ENCODE measurements at places on chromosomes 6 and 20.

- DNase-seq: peak; percentile 79
Observed at GRCh38 chr20:19757487-19758132, 448 bp upstream of the RIN2 start.

GRCh38 chr6:77930952-77931351, 278.1 kb downstream of the MEI4 start:
- no peak for DNase-seq

GRCh38 chr20:44736170-44737021, 9.3 kb upstream of the KCNK15 start:
- DNase-seq: peak; percentile 44

DNA sequence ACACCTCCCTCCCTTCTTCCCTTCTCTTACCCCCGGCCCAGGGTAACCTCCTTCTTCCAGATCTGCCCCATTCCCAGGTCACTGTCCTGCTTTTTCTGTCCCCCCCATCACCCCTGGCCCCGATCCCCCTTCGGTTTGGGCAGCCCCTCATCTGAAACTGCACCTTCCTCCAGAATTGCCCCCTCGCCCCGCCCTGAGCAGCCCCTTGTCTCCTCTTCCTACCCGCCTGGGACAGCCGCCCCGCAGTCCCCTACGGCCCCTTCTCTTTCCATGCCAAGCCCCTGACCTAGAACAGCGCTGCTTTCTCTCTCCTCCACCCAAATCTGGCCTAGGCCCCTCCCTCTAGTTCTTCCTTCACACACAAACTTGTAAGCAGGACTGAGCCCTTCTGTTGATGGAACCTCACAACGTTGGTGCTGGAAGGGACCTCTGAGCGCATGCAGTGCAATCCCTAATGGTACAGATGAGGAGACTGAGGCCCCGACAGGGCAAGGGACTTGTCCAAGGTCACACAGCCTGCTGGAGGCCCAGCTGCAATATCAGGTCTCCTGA, 630 bp downstream of the PPP2R5D start:
- DNase-seq: no peak

GRCh38 chr20:45857882-45858216, 435 bp downstream of the ZSWIM3 start:
- peak; percentile 33 for DNase-seq

DNA sequence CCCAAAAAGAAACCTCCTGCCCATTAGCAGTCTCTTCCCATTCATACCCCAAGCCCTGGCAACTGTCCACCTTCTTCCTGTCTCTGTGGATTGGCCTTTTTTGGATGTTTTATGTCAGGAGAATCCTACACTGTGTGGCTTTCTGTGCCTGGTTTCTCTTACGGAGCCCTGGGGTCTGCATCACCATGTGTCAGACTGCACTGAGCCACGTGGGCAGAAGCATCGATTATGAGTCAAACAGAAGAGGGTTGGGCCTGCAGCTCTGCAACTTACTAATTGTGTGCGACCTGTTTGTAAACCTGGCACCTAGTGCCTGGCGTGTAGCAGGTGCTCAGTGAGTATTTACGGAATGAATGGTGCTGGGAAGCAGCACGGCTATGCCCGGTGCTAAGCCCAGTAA, 62.6 kb downstream of the IGF2R start:
- peak; percentile 18 for DNase-seq

DNA sequence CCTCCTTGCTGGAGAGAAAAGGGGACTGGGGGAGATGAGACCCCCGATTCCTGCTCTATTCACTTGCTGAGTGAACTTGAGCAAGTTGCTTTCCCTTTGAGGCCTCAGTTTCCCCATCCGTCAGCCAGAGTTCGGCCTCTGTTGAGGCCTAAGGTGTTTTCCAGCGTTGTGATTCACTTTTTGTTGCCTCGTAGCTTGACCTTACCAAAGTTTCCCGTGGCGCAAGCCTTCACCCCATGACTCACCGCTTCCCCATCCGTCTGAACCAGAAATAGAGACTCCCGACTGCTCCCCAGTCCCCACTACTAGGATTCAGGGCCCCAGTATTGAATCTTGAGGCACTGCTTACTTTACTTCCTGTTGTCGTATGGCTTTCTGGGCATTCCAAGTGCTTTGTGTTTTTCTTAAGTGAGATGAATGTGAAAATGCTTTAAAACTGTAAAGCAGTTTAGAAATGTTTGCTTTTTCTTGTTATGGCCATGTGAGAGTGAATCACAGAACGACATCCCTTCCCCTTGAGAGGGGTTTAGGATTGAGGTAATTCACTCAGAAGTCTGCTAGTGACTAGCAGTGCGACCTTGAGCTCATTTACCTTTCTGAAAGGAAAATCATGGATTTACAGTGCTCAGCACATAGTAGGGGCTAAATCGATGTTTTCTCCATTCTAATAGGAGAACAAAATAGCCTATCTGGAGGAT, 1.2 kb downstream of the CHMP4B start:
- DNase-seq: no peak

- no peak for DNase-seq
Observed at GRCh38 chr20:53448875-53449274, 144.8 kb downstream of the ZNF217 start.

- DNase-seq: no peak
Observed at GRCh38 chr6:37190159-37190535, 20.2 kb downstream of the PIM1 start.

GRCh38 chr6:127484212-127484863, 25.1 kb upstream of the KIAA0408 start:
- no peak for DNase-seq

DNA sequence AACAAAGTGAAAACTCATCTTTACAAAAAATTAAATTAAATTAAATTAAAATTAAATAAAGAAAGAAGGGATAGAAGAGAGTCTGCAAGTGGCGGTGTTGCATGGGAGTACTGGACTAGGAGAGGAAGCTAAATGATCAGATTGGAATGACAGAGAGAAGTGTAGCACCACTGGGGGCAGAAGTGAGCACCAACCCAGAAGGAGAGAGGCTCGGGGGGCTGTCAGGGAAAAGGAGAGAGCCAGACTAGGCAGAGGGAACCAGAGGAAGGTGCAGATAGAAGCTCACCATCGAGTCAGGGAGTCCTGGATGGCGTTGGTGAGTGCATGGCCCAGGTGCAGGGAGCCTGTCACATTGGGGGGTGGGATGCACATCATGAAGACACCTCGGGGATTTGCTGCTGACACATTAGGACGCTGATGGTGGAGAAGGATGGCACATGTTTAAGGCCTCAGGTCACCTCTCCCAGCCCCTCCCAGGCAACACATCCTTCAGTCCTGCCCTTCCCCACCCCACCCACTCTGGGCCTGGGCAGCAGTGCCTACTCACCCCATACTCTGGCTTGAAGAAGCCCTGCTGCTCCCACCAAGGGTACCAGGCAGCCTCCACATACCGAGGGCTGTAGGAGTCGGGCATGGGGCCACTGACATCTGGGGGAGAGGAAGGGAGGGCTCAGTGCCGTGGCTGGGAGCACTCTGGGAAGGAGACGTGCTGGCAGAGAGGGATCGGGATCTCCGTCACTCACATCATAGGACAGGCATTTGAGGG, 4.0 kb downstream of the VARS1 start:
- no peak for DNase-seq

DNA sequence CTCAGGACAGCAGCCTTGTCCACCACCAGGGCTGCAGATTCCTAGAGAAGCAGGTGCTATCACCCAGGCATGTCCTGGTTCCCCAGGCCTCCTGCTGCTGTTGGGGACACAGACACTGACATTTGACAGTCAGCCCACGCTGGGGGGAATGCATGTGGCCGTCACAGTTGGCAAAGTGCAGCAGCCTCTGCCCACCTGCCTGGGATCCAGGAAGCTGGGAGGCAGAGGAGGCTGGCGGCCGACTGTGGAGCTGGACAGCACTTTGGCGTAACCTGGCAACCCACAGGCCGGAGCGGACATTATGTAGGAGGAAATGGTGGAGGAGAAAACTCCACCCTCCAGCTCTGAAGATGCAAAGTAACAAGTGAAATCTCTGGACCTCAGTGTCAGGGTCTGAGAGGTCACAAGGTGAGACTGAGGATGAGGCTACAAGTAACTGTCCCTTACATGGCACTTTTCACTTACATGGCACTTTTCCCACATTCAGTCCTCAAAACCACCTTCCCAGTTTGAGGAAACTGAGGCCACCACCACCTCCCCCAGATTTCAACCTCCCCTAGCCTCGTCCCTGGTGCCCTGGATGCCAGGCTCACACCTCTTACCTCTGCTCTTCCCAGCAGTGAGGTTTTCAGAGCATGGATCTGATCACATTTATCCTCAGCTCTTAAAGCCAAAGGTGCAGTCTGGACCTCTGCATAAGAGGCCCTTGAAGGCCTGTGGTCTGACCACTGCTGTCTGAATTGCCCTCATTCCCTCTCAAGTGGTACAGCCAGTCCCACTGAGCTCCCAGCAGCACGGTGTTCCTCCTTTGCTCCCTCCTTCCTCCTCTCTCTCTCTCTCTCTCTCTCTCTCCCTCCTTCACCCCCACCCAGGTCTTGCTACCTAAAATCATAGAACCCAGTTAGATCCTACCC, 8.7 kb downstream of the MAP1LC3A start:
- no peak for DNase-seq

DNA sequence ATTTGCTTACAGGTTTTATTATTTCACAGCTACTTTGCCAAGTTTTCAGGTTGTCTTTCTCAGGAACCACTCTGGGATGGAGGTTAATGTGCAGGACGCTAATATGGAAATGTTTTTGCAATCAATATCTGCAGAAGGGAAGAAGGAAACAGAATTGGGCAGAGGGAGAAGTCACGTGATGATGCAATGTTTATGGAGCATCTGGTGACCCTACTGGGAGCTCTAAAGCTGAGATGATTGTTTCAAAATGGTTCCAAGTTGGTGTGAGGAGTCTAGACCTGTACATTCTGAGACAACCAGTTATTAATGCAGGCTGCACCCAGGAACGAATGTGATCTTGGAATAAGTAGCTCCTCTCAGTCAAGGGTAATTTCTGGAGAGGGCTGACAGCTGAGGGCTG, 905.4 kb upstream of the FLRT3 start:
- DNase-seq: no peak

DNA sequence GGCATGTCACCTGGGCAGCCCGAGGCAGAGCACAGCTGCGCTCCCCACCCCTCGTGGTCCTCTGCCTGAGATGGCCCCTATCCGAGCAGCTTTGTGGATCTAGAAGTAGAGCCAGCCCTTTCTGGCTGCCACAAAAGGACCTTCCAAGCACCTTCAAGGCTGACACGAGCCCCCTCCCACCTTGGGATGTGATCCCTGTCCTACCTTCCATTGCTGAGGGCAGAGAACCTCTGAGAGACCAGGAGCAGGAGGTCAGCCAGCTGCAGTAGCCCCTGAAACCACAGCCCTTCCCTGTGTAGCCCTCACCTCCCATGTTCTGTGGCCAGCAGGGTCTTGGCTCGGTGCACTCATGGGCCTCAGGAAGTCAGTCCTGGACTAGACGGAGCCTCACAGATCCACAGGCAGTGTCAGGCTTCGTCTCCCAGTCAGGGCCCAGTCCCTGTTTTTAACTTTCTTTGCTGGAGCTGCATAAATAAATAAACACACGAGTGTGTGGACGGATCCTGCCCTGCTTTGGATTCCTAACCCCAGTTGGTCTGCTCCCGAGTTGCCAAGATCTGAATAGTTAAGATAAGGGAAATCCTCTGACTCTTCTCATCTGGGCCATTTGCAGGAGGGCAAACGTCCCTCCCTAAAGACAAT, 507.7 kb downstream of the PREX1 start:
- no peak for DNase-seq

DNA sequence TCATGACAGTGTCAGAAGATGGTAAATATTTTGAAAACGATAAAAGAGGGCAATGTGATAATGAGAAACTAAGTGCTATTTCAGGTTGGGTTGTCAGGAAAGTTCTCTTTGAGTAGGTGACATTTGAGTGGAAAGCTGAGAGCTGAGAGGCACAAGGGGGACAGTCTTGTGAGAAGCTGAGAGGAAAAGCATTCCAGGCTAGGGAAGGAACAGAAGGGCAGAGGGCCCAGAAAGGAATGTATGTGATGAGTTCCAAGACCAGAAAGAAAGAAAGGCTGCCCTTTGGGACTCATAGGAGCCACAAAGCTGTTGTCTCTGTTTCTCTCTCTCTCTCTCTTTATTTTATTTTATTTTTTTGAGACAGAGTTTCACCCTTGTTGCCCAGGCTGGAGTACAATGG, 7.6 kb upstream of the RNF182 start:
- DNase-seq: no peak

DNA sequence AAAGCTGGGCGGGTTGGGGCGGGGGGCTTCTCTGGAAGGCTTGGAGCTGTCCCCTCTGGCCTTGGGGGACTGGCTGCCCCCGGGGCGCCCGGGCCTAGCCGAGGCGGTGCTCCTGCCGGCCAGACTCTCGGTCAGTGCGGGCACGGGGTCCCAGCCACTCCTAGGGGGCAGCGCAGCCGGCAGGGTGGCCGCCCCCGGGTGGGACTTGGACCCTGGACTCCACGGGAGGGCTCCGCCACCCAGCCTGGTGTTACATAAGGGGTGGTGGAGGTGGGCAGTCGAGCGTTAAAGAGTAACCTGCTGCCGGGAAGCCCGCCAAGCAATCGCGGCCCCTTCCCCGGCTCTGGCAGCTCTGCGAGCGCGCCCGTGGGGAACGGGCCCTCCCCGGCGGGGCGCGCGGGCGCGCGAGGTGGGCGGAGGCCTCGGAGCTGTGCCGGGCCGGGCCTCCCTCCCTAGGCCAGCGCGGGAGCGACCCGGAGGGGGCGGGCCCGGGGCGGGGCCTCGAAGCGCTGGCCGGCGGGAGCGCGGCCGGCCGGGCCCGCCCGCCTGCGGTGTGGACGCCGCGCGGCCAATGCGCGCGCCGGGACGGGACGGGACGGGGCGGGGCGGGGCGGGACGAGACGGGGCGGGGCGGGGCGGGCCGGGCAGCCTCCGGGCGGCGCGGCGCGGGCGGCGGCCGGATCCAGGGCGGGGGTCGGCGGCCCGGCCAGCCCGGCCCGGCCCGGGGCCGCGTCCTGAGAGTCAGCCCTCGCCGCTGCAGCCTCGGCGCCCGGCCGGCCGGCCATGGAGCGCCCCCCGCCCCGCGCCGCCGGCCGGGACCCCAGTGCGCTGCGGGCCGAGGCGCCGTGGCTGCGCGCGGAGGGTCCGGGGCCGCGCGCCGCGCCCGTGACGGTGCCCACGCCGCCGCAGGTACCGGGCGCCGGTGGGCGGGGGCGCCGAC, at the start of gene SLC2A4RG:
Gene SLC2A4RG (plus strand): TSS at position 647 of the 940 bp plus-strand sequence. CDS start 137 bp downstream, at position 784.
- DNase-seq: peak; percentile 60

Data from NCI-H2029 (cell line).